Neuronal stem cell (in vitro differentiated cells): ENCODE measurements at places on chromosomes 7 and 10.

DNA sequence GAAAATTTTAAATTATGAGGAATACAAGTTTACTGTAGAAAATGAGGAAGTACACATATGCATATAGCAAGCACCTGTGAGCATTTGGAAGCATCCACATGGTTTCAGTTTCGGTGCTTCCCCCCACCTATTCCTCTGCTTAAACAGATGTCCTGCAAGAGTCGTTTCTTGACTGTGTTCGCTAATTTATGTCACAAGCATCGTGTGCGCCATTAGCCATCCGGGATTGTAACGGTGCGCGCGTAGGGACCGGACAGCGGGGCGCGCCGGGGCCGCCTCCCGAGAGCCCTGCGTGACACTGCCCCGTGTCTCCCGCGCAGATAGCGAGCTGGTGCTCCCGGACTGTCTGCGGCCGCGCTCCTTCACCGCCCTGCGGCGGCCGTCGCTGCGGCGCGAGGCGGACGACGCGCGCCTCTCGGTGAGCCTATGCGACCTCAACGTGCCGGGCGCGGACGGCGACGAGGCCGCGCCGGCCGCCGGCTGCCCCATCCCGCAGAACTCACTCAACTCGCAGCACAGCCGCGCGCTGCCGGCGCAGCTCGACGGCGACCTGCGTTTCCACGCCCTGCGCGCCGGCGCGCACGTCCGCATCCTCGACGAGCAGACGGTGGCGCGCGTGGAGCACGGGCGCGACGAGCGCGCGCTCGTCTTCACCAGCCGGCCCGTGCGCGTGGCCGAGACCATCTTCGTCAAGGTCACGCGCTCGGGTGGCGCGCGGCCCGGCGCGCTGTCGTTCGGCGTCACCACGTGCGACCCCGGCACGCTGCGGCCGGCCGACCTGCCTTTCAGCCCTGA, 90.9 kb downstream of the NEURL1 start:
- H3K4me3 ChIP-seq = no peak overlapping the region
- H3K36me3 ChIP-seq = no peaks in the 10 kb centered on the region
- H3K27me3 ChIP-seq = no peaks in the 10 kb centered on the region
- no peaks in the 10 kb centered on the region for H3K4me1 ChIP-seq
- no peak overlapping the region for H3K27ac ChIP-seq

DNA sequence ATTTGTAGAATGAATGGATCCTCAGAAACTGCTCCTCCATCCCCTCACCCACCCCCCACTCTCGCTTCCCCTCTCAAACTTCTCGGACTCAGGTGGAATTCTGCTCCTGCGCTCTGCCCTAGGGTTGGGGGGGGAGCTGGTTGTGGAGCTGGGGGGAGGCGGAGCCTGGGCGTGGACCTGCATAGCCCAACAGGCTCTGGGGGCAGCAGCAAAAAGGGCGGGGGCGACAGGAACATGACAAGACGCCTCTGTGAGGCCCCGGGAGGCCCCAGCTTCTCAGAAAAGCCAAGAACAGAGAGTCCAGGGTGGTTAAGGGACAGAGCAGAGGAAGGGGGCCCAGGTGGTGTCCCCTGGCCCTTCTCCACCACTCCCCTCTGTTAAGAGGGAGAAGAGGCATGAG, 3.5 kb downstream of the TSC22D4 start:
- no peak overlapping the region for H3K27ac ChIP-seq
- H3K36me3 ChIP-seq = peaks cover 4% of the 10 kb centered on the region
- no peak for DNase-seq

DNA sequence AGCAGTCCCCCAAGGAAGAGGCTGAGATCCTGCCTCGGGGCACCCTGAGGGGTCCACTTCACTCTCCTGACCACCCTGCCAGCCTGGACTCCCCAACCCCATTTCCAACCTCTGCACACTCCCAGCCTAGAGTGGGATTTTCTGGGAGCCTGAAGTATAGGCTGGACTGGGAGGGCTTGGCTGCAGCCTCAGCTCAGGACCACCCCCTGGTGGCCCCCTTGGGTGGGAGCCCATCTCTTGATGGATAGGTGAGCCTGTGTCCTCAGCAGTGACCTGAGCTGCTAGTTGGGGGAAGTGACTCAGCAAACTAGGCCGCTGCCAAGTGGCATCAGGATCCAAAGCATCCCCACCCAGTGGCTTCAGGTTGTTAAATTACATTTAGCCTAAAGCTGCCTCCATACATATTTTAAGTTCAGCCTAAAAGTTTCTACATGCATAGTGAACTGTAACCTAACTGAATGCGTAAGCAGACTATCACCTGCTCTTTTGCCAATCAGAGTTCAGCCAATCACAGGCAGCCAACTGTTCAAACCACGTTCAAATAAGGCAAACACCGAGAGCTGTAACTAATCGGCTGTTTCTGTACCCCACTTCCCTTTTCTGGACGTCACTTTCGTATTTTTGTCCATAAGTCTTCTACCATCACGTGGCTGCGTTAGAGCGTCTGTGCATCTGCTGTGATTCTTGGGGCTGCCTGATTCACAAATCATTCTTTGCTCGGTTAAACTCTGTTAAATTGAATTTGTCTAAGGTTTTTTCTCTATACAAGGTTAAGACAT, 144.0 kb downstream of the PLPP4 start:
- no peaks in the 10 kb centered on the region for H3K27me3 ChIP-seq
- no peak overlapping the region for H3K27ac ChIP-seq
- H3K4me3 ChIP-seq = no peak overlapping the region
- H3K4me1 ChIP-seq = no peaks in the 10 kb centered on the region
- H3K36me3 ChIP-seq = no peaks in the 10 kb centered on the region
- DNase-seq = peak; percentile 38

- H3K4me1 ChIP-seq = no peaks in the 10 kb centered on the region
- no peak overlapping the region for H3K4me3 ChIP-seq
- H3K36me3 ChIP-seq = no peaks in the 10 kb centered on the region
- DNase-seq = no peak
Measured at GRCh38 chr7:55546814-55547213, 25.5 kb downstream of the VOPP1 start.

GRCh38 chr10:19816411-19817230, at the start of gene PLXDC2:
Gene PLXDC2 (plus strand): TSS chr10:19816432.
- H3K27ac ChIP-seq = peak within 1 kb of the TSS; percentile 96
- peak within 1 kb of the TSS; percentile 91 for H3K4me3 ChIP-seq
- H3K4me1 ChIP-seq = no peaks in the 10 kb centered on the region
- peak; percentile 44 for DNase-seq

DNA sequence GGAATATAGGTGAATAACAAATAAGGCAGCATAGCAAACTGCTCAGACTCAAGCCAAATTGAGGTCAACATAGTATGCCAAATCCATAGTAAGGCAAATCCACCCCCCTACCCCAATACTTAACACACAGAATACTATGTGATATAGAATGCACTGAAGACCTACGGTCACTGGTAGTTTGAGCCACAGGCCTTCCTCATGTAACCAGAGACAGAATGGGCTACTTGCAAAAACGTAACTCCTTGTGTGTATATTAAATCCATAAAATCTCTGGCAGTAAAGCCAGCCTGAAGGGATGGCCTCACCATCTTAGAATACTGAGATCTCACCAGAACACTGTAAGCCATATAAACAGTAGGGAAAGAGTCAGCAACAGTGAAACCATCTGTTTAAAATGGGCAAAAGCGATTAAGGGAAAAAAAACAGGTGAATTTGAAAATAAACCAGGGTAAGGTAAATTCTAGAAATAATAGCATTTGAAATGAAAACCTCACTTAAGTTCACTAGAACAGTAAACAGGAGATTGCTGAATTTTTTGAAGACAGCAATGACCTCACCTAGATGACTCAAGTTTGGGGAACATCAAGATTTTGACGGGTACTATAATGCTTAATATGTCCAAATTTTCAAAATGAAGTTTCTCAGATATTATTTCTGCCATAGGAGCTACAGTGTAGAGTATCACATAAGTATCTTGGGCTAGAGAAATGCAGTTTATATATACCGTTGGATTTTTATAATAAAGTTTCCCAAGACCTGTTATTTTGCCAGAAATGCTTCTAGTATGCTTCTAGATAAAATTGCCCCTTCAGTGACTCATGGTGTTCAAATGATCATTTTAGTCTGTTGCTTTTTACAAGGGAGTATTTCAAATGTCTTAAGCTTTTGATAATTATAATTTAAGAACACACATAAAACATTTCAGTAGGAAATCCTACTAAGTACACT, 13.9 kb downstream of the HNRNPA2B1 start:
- no peaks in the 10 kb centered on the region for H3K4me1 ChIP-seq
- no peak for DNase-seq
- no peak overlapping the region for H3K4me3 ChIP-seq
- H3K27me3 ChIP-seq = no peaks in the 10 kb centered on the region
- H3K27ac ChIP-seq = no peak overlapping the region

DNA sequence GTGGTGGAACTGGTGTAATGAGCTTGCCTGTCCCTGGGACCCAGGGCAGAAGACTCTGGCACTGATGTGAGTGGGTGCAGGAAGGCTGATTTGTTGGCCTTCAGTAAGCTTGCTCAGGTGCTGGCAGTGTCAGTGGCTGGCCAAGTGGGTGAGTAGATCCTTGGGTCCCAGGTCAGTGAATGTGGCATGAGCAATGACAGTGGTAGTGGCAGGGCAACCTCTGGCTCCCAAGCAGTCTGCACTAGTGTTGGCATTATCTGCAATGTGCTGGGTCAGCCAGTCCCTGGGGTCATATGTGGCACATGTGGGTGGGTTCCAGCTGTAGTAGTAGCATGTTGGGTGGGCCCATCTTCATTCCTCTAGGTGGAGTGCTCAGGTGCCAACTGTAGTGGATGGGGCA, 640.9 kb upstream of the GRM3 start:
- DNase-seq = no peak
- no peak overlapping the region for H3K27ac ChIP-seq
- H3K36me3 ChIP-seq = no peaks in the 10 kb centered on the region
- H3K4me3 ChIP-seq = no peak overlapping the region
- H3K27me3 ChIP-seq = no peaks in the 10 kb centered on the region
- H3K4me1 ChIP-seq = no peaks in the 10 kb centered on the region

GRCh38 chr10:34816085-34816496, 995 bp upstream of the PARD3 start:
- H3K27me3 ChIP-seq = peaks cover 2% of the 10 kb centered on the region
- H3K4me1 ChIP-seq = peaks cover 27% of the 10 kb centered on the region
- peak overlapping the region; percentile 68 for H3K4me3 ChIP-seq

GRCh38 chr7:139741789-139742344, 35.9 kb downstream of the HIPK2 start:
- DNase-seq = no peak
- H3K27ac ChIP-seq = no peak overlapping the region
- H3K4me1 ChIP-seq = peaks cover 17% of the 10 kb centered on the region

GRCh38 chr7:732556-732955, 5.5 kb upstream of the PRKAR1B start:
- H3K4me1 ChIP-seq = peaks cover 6% of the 10 kb centered on the region
- H3K4me3 ChIP-seq = no peak overlapping the region
- no peak overlapping the region for H3K27ac ChIP-seq
- DNase-seq = no peak
- no peaks in the 10 kb centered on the region for H3K27me3 ChIP-seq

DNA sequence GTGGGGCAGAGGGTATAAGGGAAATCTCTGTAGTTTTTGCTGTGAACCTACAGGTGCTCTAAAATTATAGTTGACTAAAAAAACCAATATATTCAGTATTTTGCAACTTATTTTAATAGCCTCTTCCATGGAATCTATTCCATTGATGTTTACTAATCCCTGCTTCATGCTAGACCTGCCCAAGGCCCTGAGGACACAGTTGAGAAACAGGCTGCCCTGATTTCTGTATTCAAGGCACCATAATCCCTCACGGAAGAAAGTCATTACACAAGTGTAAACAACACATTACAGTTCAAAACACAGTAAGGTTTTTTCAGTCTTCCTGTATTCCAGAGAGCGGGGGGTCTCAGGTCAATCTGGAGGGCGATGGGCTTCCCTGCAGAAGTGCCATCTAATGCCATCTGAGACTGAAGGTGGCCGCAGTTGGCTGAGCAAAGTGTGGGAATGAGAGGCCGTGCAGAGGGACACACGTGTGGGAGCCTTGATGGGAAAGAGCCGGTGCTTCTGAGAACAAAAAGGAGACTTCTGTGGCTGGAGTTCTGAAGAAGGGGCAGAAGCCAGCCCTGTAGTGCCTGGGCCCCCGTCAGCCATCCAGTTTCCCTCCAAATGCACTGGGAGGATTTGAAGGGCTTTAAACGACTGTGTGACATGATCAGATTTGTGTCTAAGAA, 146.9 kb downstream of the PTPN20 start:
- no peak overlapping the region for H3K27ac ChIP-seq
- no peak for DNase-seq
- H3K27me3 ChIP-seq = no peaks in the 10 kb centered on the region
- H3K36me3 ChIP-seq = no peaks in the 10 kb centered on the region

GRCh38 chr10:34713875-34714274, 101.2 kb downstream of the PARD3 start:
- H3K4me3 ChIP-seq = no peak overlapping the region
- no peak overlapping the region for H3K27ac ChIP-seq
- H3K27me3 ChIP-seq = no peaks in the 10 kb centered on the region
- no peaks in the 10 kb centered on the region for H3K36me3 ChIP-seq
- no peak for DNase-seq
- H3K4me1 ChIP-seq = no peaks in the 10 kb centered on the region

- H3K4me1 ChIP-seq = peaks cover 4% of the 10 kb centered on the region
- no peaks in the 10 kb centered on the region for H3K27me3 ChIP-seq
- peaks cover 28% of the 10 kb centered on the region for H3K36me3 ChIP-seq
- H3K27ac ChIP-seq = no peak overlapping the region
- no peak overlapping the region for H3K4me3 ChIP-seq
Measured at GRCh38 chr10:98154076-98154475, 19.6 kb downstream of the R3HCC1L start.

GRCh38 chr7:66826649-66827048, 86.1 kb downstream of the RABGEF1 start:
- H3K36me3 ChIP-seq = no peaks in the 10 kb centered on the region
- no peaks in the 10 kb centered on the region for H3K27me3 ChIP-seq
- no peak overlapping the region for H3K27ac ChIP-seq
- no peak for DNase-seq
- H3K4me1 ChIP-seq = no peaks in the 10 kb centered on the region

DNA sequence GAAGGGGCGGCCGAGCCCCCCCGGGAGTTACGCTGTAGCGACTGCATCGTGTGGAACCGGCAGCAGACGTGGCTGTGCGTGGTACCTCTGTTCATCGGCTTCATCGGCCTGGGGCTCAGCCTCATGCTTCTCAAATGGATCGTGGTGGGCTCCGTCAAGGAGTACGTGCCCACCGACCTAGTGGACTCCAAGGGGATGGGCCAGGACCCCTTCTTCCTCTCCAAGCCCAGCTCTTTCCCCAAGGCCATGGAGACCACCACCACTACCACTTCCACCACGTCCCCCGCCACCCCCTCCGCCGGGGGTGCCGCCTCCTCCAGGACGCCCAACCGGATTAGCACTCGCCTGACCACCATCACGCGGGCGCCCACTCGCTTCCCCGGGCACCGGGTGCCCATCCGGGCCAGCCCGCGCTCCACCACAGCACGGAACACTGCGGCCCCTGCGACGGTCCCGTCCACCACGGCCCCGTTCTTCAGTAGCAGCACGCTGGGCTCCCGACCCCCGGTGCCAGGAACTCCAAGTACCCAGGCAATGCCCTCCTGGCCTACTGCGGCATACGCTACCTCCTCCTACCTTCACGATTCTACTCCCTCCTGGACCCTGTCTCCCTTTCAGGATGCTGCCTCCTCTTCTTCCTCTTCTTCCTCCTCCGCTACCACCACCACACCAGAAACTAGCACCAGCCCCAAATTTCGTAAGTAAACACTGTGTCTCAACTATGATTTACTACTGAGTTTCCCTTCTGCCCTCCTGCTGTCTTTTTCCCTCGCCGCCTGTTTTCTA, 666 bp downstream of the NRG3 start:
- H3K27ac ChIP-seq = no peak overlapping the region
- H3K4me3 ChIP-seq = peak overlapping the region; percentile 71
- H3K4me1 ChIP-seq = peaks cover 3% of the 10 kb centered on the region
- peaks cover 52% of the 10 kb centered on the region for H3K27me3 ChIP-seq
- H3K36me3 ChIP-seq = no peaks in the 10 kb centered on the region
- DNase-seq = no peak
